ENCODE measurements at places on chromosomes 16 and 17.

GRCh38 chr17:17412326-17412725 lies 64.5 kb upstream of the MED9 start:
- DNase-seq = no peak

GRCh38 chr17:58684003-58684402 lies 7.8 kb downstream of the TEX14 start:
- no peak for DNase-seq

- DNase-seq = no peak
These were observed 34.2 kb downstream of the TTC19 start for GRCh38 chr17:16033729-16034349.

- no peak for DNase-seq
These were observed 146.1 kb upstream of the HSBP1 start for GRCh38 chr16:83661656-83662055.

GRCh38 chr16:80656711-80657150 lies 115.9 kb downstream of the DYNLRB2 start:
- DNase-seq = no peak

- no peak for DNase-seq
These were observed 32.7 kb downstream of the ITGB3 start for GRCh38 chr17:47286198-47286914.

- no peak for DNase-seq
These were observed 194.3 kb downstream of the HS3ST3A1 start for GRCh38 chr17:13407381-13407780.

GRCh38 chr17:39996800-39997199 lies 16.2 kb downstream of the PSMD3 start:
- no peak for DNase-seq

GRCh38 chr16:14609716-14610115 lies 20.3 kb downstream of the PARN start:
- no peak for DNase-seq

GRCh38 chr16:4051591-4051990 lies 64.7 kb downstream of the ADCY9 start:
- DNase-seq = no peak

DNA sequence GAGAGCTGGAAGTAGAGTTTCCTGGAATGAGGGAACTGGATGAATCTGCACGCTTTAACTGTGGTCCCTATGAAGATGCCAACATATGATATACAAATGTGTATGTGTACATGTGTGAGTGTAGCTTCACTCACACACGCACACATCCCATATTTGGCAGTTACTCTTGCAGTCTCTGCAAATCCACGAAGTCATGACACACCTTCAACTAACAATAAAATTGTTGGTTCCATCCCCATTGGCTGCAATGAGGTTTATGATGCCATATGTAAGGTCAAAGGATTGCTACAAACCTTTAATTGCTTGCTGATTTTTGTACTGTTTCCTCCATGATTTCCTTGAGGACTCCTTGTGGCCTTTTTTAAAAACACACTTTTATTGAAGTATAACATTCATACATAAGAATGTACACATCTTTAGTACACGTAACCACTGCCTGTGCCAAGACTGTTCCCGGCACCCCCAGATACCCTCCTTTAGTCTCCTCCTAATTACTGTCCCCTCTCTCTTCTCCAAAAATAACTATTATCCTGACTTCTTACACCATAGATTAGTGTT lies 22.0 kb downstream of the MYO1D start:
- no peak for DNase-seq

- DNase-seq = no peak
These were observed 100.6 kb downstream of the ZNF423 start for GRCh38 chr16:49755313-49755620.

GRCh38 chr17:177762-178161 lies 3.7 kb downstream of the DOC2B start:
- DNase-seq = no peak

DNA sequence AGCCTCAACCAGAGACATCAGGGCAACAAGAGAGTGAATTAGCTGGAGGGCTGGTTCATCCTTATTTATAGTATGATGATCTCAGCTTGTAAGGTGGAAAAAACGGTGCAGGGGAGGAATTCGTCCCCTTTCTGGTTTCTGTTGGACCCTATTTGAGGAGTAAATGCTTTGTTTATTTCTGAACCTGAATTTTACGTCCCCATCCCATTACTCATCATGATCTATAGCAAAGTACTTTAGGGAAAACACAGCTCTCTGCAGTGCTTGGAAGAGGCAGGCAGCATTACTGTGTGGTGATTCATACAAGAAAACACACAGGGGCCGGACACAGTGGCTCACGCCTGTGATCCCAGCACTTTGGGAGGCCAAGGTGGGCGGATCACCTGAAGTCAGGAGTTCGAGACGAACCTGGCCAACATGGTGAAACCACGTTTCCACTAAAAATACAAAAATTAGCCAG lies 8.0 kb upstream of the VAT1L start:
- no peak for DNase-seq

DNA sequence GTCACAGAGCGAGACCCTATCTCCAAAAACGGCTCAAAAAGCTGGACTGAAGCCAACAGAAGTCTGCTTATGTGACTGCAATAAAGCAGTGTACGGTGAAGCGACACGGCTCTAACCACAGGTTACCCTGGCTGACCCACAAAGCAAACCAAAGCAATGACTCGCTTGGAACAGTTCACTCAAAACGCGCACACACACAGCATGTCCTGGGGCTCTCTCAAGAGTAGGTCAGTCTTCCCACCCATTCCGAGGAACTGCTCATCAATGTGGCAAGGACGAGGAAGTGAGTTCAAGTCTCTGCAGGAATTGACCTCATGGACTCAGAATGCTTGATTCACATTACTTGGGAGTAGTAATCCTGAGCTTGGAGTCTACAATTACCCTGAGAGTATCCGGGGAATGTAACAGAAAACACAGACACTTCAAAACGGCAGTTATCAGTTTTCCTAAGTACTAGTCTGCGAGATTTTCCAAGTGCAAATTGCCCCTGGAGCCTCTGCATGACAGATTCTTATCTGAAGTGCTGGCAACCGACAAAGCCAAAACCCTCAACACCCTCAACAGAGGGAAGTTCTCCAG lies 25.4 kb downstream of the PELP1 start:
- DNase-seq = no peak

GRCh38 chr17:11495613-11496012 lies 102.7 kb upstream of the DNAH9 start:
- no peak for DNase-seq

GRCh38 chr16:1950047-1950446 lies 4.4 kb downstream of the RPL3L start:
- no peak for DNase-seq

DNA sequence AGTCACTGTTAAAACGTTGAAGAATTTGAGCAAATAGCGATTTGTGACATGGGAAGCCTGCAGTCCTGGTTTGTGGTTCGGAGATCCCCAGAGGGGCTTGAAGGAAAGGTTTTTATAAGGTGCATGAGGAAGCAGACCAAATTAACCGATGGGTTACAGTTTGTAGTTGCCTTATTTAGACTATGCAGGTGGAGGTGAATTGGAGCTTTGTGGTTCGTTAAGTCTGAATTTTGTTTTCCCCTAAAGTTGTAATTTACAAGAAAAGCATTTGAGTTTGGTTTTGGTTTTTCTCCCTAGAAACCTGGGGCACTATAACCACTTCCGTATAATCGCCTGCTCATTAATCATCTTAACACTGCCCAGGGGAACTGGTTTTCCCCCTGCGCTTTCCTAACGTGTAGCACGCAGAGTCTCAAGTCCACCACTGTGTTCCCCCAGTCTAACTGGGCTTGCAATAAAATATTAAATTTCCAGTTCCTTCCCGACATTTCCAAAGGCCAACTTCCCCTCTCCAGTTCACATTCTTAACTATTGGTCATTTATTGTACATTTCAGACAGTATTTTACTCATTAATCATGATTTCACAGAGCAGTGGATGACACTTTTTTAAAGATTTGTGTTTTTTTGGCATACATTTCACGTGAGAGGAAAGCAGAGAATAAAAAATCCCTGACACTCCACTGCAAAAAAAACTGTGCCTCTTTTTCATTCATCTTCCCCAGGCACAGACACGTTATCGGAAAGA lies 932 bp downstream of the ZNF267 start:
- DNase-seq = no peak

DNA sequence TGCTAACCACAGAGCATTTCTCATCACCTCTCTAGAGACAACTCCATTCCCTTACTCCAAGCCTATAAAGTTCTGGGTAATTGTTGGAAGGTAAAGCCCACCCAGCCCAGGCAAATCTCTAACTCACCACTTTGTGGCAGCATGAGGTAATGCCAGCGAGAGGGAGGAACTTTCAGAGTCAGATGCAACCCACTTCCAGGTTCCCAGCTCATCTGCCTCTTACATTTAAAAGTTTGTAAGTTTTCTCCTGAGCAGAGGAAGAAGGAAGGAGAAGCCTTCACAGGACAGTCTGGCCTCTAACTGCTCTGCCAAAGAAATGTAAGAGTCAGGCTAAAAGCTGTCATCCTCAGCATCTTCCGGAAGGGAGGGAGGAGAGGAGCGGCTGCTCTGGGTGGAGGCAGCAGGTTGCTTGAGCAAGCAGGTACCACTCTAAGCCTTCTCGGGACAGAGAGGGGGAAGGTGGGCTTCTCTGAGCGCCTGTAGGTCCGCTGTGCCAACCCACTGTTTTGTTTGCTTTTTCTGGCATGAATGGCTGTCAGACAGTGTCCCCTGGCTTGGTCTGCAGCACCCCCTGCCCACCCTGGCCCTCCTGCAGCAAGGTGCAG lies 1.0 kb downstream of the ZNF319 start:
- no peak for DNase-seq

DNA sequence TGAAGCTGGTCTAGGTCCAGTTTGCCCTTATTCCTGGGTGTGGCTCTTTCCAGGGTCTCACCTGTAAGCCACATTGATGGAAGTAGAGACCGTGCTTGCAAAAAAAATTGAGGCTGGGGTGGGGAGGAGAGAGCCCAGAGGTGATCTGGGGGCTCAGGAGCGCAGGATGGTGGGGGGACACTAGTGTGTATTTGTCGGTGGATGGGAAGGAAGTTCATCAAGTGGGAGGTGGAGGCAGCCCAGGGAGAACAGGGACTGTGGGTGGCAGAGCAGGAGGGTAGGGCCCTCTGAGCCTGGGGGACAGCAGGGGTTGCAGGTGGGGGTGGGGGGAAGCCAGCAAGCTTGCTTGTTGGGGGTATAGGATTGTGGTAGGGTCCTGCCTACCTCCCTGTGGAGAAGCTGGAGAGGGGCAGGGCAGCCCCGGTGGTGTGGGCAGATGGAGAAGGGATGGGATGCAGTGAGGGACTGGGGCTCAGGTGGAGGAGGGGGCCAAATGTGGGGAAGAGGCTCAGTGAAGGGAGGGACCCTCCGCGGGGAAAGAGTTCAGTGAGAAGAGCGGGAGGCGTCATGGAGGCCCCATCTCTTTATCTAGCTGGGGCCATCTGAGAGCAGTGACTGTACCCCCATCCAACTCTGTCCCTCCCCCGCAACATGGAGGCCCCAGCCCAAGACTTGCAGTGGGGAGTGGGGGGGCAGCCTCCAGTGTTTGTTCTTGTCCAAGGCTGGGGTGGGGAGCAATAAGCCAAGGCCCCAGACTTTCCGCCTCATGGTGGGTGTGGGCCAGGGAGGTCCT lies 17.2 kb upstream of the TMEM92 start:
- no peak for DNase-seq

DNA sequence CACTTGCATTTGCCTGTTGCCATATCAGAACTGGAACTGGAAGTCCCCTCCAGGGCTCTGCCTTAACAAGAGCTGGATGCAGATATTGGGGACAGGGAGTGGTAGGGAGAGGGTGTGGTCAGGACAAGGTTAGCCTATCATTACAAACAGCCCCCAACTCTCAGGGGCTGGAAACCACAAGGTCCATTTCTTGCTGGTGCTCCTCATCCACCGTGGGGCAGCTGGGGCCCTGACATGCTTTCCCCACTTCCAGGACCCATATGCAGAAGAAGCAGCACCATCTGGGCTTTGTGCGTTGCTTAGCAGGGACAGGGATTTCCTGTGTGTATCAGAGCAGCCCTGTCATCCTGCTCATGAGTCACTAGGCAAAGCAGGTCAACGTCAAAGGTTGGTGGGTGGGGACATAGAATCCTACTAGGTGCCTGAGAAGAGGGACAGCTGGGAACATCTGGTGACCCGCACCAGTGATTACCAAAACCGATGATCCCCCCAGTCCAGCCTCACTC lies 26.9 kb downstream of the RGS9 start:
- DNase-seq = no peak

DNA sequence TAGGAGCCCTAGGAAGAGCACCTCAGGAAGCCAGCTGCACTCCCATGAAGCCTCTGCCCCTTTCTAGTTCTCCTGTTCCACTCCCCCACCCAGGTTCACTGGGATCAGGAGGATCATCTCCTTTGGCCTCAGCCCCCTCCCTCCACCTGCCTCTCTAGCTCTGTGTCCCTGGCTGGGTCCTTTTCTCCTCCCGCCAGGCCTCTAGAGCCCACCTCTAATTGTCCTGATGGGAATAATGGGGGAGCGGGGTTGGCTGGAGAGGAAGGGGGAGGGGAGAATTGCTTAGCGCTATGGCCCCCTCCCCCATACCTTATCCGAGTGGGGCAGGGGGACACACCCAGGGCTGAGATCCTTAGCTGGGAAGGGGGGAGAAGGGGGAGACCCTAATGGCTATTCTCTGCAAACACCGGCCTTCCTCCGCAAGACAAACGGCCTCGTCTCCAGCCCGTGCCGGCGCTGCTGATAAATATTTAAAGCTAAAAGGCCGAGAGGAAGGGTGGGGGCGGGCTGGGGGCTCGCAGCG lies 997 bp downstream of the HOXB7 start:
- DNase-seq = no peak

GRCh38 chr17:80138856-80139426 lies 8.0 kb downstream of the EIF4A3 start:
- no peak for DNase-seq

GRCh38 chr17:71398800-71399219 lies 722.0 kb upstream of the SOX9 start:
- DNase-seq = no peak

DNA sequence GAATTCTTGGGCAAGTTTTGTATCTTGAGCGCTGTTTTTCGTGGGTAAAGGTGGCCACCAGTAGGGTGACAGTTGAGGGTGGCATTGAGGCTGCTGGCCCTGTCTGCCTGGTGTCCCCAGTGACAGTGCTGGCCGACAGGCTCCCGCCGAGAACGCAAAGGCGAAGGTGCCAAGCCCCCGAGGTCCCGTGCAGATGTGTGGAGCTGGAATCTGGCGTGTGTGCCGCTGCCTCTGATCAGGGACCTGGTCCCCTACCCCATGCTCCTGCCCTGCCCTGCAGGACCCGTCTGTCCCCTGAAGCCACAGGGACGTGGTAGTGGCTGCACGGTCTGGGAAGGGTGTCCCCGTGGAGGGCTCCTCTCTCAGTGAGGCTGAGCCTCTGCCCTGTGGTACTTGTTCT lies 3.5 kb downstream of the UBE2I start:
- DNase-seq = no peak

- DNase-seq = peak; percentile 86
These were observed at the start of gene RND2 for GRCh38 chr17:43024407-43025289. RND2 (plus strand) TSS chr17:43025231; CDS start chr17:43025348, 117 bp downstream.

GRCh38 chr17:44115585-44116415 lies 7.6 kb downstream of the HDAC5 start:
- DNase-seq = no peak

GRCh38 chr17:17935321-17936271 lies 36.6 kb downstream of the TOM1L2 start:
- DNase-seq = no peak

- no peak for DNase-seq
These were observed 85.1 kb downstream of the PRKCB start for GRCh38 chr16:23920899-23921298.
